Effector memory CD8-positive, alpha-beta T cell (primary cell): ENCODE measurements at places on chromosomes 12 and 14.
A peak's percentile ranks its signal among the peaks of the same experiment; 100 is the strongest.

DNA sequence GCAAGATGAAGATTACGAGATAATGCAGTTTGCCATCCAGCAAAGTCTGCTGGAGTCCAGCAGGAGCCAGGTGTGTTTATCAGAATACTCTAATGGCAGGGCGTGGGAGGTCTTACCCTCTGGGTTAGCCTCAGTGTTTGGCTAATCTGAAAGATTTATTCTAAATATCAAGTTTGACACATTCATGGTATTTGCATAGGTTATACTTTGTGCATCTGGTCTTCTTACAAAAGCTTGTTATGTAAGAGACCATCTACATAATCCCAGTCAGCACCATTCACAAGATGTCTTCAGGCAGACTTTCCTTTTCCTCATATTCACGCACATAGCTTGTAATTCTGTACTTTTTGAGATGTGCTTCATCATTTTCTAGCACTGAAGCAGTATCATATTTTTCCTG, 14.4 kb downstream of the C12orf76 start:
- no peak overlapping the region for H3K4me3 ChIP-seq
- no peaks in the 10 kb centered on the region for H3K27me3 ChIP-seq
- peaks cover 5% of the 10 kb centered on the region for H3K4me1 ChIP-seq
- peaks cover 60% of the 10 kb centered on the region for H3K36me3 ChIP-seq

DNA sequence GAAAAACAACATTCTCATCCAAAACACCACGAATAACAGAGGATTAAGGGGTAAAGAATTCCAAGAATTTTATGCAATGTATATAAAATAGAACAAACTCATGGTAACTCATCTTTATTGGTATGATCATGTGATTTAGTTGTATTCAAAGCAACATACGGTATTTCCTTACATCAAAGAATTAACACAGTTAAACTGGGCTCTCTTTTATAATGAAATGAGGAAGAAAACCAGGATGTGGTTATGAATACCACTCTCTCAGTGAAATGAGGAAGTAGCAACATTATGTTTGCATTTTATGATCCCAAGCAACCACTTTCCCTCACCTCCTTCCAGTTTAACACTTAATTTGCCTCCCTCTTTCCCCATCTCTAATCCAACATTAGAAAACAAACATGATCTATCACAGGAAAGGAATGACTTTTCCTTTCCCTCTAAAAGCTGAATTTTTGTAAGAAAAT, 22.9 kb downstream of the SPTLC2 start:
- H3K4me1 ChIP-seq, result peaks cover 26% of the 10 kb centered on the region
- H3K36me3 ChIP-seq, result peaks cover 31% of the 10 kb centered on the region
- peak overlapping the region; percentile 69 for H3K4me3 ChIP-seq
- H3K27ac ChIP-seq, result peak overlapping the region; percentile 77
- no peak for DNase-seq

- no peaks in the 10 kb centered on the region for H3K36me3 ChIP-seq
- no peaks in the 10 kb centered on the region for H3K4me1 ChIP-seq
- DNase-seq, result no peak
- no peak overlapping the region for H3K4me3 ChIP-seq
These were observed 520.0 kb upstream of the CCDC196 start for GRCh38 chr14:65966188-65966587.

DNA sequence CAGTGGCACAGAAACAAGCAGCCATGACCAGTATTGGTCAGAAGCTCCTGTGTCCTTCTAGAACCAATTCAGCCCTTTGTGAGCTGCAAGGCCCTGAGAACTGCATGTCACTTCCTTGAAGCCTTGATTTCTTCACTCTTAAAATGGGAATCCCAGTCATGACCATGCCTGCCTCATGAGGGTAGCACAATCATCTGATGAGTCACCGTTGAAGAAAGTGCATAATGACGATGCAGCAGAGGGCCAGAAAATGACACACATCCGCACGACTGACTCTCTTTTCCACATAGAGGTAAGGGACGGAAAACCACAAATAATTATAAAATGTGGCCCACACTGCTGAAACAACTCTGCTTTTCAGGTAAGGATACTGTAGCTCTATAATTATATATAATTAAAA, 777.4 kb downstream of the BCL11B start:
- H3K27me3 ChIP-seq, result no peaks in the 10 kb centered on the region
- H3K4me3 ChIP-seq, result no peak overlapping the region
- H3K27ac ChIP-seq, result no peak overlapping the region
- no peak for DNase-seq
- no peaks in the 10 kb centered on the region for H3K36me3 ChIP-seq
- no peaks in the 10 kb centered on the region for H3K4me1 ChIP-seq

DNA sequence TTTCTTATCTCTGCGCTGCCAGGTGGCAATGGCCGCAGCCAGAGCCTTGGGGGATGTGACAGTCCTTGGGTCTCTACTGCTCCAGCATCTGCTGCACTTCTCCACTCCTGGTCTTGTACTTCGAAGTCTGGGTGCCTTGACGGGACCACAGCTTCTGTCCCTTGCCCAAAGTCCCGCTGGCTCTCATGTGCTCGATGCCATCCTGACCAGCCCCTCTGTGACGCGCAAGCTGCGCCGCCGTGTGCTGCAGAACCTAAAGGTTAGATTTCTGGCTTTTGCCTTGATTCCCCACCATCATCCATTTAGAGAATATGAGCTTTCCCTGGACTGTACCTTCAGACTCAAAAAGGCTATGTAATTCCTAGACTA, 3.8 kb downstream of the CIDEB start:
- no peak overlapping the region for H3K4me3 ChIP-seq
- H3K27me3 ChIP-seq, result no peaks in the 10 kb centered on the region
- DNase-seq, result no peak
- no peak overlapping the region for H3K27ac ChIP-seq
- peaks cover 40% of the 10 kb centered on the region for H3K4me1 ChIP-seq
- H3K36me3 ChIP-seq, result peaks cover 48% of the 10 kb centered on the region

GRCh38 chr14:50249136-50249775, 17.9 kb upstream of the SOS2 start:
- H3K27ac ChIP-seq, result no peak overlapping the region
- no peak for DNase-seq
- peaks cover 4% of the 10 kb centered on the region for H3K36me3 ChIP-seq
- no peaks in the 10 kb centered on the region for H3K27me3 ChIP-seq

GRCh38 chr12:106136263-106136662, 2.5 kb downstream of the NUAK1 start:
- peaks cover 88% of the 10 kb centered on the region for H3K27me3 ChIP-seq
- no peaks in the 10 kb centered on the region for H3K36me3 ChIP-seq
- peak; percentile 72 for DNase-seq
- peak overlapping the region; percentile 21 for H3K4me3 ChIP-seq

DNA sequence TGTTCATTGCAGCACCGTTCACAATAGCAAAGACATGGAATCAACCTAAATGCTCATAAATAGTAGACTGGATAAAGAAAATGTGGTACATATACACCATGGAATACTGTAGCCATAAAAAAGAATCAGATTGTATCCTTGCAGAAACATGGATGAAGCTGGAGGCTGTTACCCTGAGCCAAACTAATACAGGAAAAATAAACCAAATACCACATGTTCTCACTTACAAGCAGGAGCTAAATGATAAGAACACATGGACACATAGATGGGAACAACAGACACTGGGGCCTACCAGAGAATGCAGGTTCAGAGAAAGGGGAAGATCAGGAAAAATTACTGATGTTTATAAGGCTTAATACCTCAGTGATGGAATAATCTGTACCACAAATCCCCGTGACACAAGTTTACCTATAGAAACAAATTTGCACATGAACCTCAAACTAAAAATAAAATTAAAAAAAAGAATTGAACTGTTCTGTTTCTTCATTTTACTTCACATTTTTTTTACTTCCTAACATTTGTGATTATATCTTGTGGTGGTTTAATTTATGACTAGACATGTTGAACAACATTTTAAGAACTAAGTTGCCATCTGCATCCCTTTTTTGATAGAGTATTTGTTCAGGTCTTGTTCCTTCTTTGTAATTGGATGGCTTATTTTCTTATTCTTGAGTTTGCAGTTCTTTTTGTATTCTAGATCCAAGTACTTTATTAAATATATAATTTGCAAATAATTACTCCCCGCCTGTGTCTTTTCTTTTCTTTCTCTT, 835.2 kb downstream of the FSCB start:
- no peak overlapping the region for H3K4me3 ChIP-seq
- H3K27ac ChIP-seq, result no peak overlapping the region
- H3K36me3 ChIP-seq, result peaks cover 4% of the 10 kb centered on the region
- H3K4me1 ChIP-seq, result peaks cover 1% of the 10 kb centered on the region

DNA sequence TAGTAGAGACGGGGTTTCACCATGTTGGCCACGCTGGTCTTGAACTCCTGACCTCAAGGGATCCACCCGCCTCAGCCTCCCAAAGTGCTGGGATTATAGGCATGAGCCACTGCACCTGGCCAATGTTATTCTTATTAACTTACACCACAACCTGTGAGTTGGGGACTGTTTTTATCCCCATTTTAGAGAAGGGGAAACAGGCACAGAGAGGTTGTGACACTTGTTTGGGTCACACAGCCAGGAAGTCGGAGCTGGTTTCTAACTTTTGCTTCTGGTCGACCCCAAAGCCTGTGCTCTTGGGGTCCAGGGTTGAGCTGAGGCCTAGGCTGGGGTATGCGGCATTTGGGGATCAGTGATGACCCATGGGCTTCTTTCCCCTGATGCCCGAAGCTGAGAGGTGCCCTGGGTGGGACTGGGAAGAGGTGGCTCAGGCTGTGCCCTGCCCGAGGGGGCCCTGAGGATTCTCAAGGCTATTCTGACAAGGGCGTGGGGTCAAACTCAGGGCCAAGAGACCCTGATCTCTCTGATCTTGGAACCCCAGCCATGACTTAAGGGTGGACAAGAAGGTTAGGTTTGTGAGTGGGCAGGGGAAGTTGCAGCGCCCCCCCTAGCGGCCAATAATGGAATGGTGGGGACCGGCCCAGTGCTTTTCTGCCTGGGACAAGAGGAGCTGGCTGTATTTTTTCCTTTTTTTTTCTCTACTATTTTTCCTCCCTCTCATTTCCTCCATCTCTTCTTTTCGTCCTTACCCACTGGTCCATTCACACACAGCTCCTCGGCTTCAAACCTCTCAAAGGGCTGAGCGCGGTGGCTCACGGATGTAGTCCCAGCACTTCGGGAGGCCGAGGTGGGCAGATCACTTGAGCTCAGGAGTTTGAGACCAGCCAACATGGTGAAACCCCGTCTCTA, 3.0 kb downstream of the SDSL start:
- H3K4me1 ChIP-seq, result peaks cover 7% of the 10 kb centered on the region
- H3K27me3 ChIP-seq, result peaks cover 5% of the 10 kb centered on the region

GRCh38 chr12:70721656-70722357, 84.6 kb upstream of the PTPRB start:
- H3K36me3 ChIP-seq, result no peaks in the 10 kb centered on the region
- no peak for DNase-seq
- no peak overlapping the region for H3K4me3 ChIP-seq
- no peaks in the 10 kb centered on the region for H3K27me3 ChIP-seq
- H3K27ac ChIP-seq, result no peak overlapping the region

GRCh38 chr12:80805106-80805505, 88.4 kb downstream of the MYF5 start:
- no peaks in the 10 kb centered on the region for H3K27me3 ChIP-seq
- no peak overlapping the region for H3K27ac ChIP-seq
- H3K4me3 ChIP-seq, result no peak overlapping the region
- peaks cover 3% of the 10 kb centered on the region for H3K36me3 ChIP-seq
- DNase-seq, result no peak

- peaks cover 6% of the 10 kb centered on the region for H3K4me1 ChIP-seq
- H3K36me3 ChIP-seq, result peaks cover 6% of the 10 kb centered on the region
- no peak for DNase-seq
- H3K4me3 ChIP-seq, result peak within 1 kb of the TSS; percentile 76
These were observed at the start of gene IKZF4 for GRCh38 chr12:56020423-56021184. TSS of gene IKZF4 (plus strand) at chr12:56021043. CDS start at chr12:56021494, 451 bp downstream.

GRCh38 chr14:105767315-105767714, 240.9 kb downstream of the TMEM121 start:
- H3K27me3 ChIP-seq, result no peaks in the 10 kb centered on the region
- no peak for DNase-seq
- no peak overlapping the region for H3K27ac ChIP-seq

- no peak for DNase-seq
- H3K27ac ChIP-seq, result no peak overlapping the region
- no peaks in the 10 kb centered on the region for H3K4me1 ChIP-seq
- no peaks in the 10 kb centered on the region for H3K27me3 ChIP-seq
These were observed 15.0 kb downstream of the AQP6 start for GRCh38 chr12:49987625-49988303.

- peak overlapping the region; percentile 89 for H3K27ac ChIP-seq
- H3K27me3 ChIP-seq, result no peaks in the 10 kb centered on the region
- DNase-seq, result no peak
- H3K36me3 ChIP-seq, result peaks cover 58% of the 10 kb centered on the region
These were observed 1.5 kb downstream of the PRDM4 start for GRCh38 chr12:107759410-107759809.

- no peaks in the 10 kb centered on the region for H3K36me3 ChIP-seq
- no peak overlapping the region for H3K4me3 ChIP-seq
- H3K4me1 ChIP-seq, result no peaks in the 10 kb centered on the region
These were observed 172.7 kb upstream of the CNOT2 start for GRCh38 chr12:70070494-70071007.

DNA sequence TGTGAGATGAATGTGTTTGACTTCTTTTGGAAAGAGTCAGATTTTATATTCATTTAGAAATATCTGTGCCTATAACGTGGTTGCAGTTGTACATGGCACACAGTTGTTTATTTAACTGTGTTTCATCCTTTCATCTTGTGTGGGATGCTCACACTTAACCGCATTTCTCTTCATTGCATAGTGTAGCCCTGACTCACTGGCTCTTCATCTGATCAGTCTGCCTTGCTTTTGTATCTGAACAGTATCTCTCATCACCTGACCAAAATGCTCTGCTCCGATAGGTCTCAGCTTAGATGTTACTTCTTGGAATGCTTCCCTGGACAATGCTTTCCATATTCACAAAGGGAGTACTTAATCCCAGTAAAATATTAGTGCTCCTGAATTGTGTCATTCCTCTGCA, 83.4 kb downstream of the PDE3A start:
- peak overlapping the region; percentile 18 for H3K27ac ChIP-seq
- H3K4me1 ChIP-seq, result no peaks in the 10 kb centered on the region
- H3K4me3 ChIP-seq, result no peak overlapping the region
- no peaks in the 10 kb centered on the region for H3K36me3 ChIP-seq
- DNase-seq, result no peak
- no peaks in the 10 kb centered on the region for H3K27me3 ChIP-seq

DNA sequence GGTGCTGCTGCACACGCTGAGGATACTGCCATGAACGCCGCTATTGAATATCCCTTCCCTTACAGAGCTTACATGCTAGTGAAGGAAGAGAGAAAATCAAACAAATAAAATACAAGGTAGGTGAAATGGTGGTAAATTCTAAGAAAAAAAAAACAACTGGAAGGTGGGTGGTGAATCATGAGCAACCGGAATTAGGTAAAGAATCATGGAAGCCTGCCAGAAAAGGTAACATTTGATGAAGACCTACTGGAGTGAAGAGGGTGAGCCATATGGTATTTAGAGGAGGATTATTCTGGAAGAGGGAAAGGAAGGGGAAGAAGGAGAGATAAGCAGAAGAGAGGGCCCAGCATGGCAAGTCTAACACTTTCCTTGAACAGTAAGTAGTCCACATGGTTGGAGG, 76.1 kb downstream of the LRIG3 start:
- no peaks in the 10 kb centered on the region for H3K27me3 ChIP-seq
- H3K4me3 ChIP-seq, result no peak overlapping the region
- H3K36me3 ChIP-seq, result no peaks in the 10 kb centered on the region
- H3K4me1 ChIP-seq, result no peaks in the 10 kb centered on the region

- H3K36me3 ChIP-seq, result peaks cover 40% of the 10 kb centered on the region
- no peak overlapping the region for H3K27ac ChIP-seq
- peaks cover 4% of the 10 kb centered on the region for H3K4me1 ChIP-seq
These were observed 63.9 kb downstream of the DCAF5 start for GRCh38 chr14:69089046-69089445.
